ENCODE measurements at places on chromosomes 13 and 19.

GRCh38 chr19:38710928-38711725 lies 33.1 kb downstream of the CAPN12 start:
- DNase-seq, result no peak

DNA sequence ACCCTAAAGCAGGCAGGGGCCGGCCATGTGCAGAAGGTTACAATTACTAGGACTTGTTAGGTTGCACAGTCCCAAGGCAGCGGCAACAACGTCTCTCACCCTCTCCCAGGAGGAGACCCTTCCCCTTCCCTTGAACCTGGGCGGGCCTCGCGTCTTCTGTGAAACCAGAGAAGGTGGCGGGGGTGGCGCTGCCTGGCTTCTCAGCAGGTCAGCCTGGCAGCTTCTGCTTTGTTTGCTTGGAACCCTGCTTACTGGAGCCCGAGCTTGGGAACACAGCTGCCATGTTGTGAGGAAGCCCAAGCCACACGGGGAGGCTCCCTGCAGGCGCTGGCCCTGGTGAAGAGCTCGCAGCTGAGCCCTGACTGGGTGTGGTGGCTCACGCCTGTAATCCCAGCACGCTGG lies 15.5 kb downstream of the MKNK2 start:
- DNase-seq, result no peak

DNA sequence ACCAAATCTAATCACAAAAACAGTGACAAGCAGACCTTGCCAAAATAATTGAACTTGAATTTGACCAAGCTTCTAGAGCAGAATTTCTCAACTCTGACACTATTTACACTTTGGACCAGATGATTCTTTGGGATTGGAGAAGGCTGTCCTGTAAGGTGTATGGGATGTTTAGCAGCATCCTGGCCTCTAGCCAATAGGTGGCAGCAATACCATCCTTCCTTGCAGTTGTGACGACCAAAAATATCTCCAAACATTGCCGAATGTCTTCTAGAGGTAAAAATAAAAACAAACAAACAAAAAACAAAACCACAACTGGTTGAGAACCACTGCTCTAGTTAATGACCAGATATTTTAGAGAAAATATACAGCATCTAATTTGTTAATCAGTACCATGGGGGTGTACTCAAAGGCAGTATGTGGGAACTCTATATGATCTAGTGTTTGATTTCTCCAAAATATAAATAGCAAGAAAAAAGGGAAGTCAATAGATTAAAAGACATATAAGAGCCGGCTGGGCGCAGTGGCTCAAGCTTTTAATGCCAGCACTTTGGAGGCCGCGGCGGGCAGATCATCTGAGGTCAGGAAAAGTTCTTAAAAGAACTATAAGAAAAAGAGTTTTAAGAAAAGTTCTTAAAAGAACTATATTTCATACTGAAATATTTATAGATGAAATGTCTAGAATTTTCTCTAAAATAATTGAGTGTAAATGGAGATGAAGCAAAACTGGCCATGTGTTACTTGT lies 60.9 kb upstream of the ZNF527 start:
- peak; percentile 40 for DNase-seq

GRCh38 chr13:65301506-65301905 lies 1928.6 kb downstream of the PCDH9 start:
- DNase-seq, result no peak

DNA sequence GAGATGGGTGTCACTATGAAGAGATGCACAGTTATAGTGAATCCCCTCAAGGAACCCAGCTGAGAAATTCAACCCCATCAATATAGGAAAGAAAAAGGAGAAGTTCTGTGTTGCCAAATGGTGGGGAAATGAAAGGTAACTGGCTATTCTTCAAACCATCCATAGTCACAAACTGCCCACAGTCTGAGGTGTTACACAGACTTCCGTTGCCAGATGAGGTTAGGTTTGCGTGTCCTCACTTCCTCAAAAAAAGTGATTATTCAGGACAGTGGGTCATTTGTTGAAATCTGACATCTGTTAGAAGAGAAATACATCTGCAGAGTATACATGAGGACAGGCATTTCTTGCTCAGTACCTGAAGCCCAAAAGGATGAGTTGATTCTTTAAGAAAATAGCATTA lies 9.0 kb downstream of the SIGLEC5 start:
- DNase-seq, result no peak

DNA sequence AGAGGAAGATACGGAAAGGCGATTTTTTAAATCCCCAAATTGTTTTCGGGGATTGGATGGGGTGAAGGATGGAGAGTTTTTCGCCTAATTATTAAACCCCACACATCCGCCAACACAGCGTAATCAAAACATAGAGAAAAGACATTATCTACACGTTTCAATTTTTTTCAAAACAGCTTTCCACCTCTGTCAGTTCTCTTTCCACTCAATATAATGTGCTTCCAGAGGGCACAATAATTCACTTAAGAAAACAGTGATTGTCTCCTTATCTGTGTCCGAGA lies 435 bp upstream of the OBI1 start:
- DNase-seq, result no peak
